CD4-positive, alpha-beta T cell treated with Interleukin-2 at 100 ng/mL for 4 hours (primary cell): ENCODE measurements at places on chromosomes 6 and 20.

GRCh38 chr6:30321692-30322388 is 4.9 kb upstream of the TRIM39 start:
- no peak for DNase-seq

GRCh38 chr20:25204550-25205276 is 9.2 kb downstream of the ENTPD6 start:
- DNase-seq: no peak

DNA sequence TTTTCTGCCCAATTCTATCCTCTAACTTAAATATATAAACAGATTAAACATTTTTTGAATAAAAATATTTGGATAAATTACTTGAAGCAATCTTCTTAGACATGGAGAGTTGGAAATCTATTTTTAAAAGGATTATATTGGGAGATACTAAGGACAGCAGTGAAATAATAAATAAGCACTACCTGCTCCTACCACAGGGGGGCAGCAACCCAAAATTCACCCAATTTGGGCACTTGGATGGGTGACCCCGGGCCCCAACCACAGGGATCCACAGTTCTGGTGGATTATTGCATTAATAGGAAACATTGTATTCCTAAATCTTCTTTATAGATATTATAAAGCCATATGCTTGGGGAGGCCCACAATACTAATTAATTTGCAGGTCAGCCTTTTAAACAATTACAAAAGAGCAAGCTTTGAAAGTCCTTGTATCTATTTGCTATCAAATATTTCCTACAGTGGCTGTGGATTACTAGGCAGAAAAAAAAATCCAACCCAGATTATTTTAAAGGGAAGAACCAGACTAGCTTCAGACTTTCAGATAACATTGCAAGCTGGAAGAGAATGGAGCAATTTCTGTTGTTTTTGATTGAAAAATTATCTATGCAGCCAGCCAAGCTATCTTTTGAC is 66.4 kb upstream of the PDE10A start:
- DNase-seq: peak; percentile 18

GRCh38 chr6:6074190-6074589 is 67.5 kb upstream of the NRN1 start:
- DNase-seq: no peak

DNA sequence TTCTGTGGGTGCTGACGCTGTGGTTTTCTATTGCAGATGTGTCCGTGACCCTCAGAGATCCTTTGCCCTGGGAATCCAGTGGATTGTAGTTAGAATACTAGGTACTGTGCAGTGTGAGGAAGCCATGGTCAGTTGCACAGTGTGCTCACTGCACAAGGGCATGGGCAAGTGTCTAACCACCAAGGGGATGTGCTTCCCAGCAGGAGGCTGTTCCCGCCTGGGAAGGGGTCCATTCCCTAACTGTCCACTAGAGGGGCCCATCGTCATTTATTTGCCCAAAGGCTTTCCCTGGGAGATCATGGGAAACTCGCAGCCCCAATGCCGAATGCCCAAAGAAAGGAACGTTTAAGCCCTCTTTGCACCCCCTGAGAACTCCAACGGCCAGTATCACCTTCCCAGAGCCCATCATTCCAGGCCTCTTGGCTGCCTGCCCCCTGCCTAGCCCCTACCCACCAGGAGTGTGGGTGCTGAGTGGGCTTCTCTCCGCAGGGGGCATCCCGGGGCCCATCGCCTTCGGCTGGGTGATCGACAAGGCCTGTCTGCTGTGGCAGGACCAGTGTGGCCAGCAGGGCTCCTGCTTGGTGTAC is 26.2 kb downstream of the SLCO4A1 start:
- peak; percentile 56 for DNase-seq

GRCh38 chr6:43093436-43094289 is 17.5 kb downstream of the PTK7 start:
- no peak for DNase-seq

GRCh38 chr20:51831866-51832265 is 29.5 kb upstream of the SALL4 start:
- DNase-seq: no peak

DNA sequence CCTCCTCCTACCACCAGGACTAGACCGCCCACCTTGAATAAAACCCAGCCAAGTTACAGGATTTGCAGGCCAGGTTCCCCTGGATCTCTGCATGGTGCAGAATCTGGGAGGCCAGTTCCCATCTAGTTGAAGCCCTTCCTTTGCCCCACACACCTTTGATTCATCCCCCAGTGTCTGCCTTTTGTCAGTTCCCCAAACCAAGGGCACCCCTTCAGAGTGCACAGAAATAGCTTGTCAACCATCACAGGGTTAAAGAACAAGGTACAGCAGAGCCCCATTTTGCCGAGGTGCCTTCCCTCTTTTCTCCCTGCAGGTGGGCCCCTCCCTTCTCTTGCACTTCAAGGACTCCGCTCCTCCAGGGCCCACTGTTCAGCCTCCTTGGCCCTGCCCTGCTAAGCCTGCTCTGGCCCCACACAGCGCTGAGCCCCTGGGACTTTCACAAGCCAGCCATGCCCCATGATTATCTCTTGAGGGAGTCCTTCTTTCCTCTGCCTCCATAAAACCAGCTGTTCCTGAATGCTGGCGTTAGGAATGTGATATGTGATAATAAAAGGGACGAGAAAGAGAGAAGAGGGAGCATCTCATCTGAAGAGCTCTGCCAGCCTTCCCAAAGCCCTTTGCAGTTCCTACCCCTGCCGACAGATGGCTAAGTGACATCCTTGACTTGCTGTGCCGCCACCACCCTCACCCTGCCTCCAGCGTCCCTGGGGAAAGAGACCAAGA is 280.3 kb downstream of the CDC5L start:
- DNase-seq: peak; percentile 30

- DNase-seq: no peak
Measured at GRCh38 chr6:56087421-56087820, 160.0 kb downstream of the COL21A1 start.

- no peak for DNase-seq
Measured at GRCh38 chr6:110938171-110938570, 20.3 kb upstream of the GTF3C6 start.

DNA sequence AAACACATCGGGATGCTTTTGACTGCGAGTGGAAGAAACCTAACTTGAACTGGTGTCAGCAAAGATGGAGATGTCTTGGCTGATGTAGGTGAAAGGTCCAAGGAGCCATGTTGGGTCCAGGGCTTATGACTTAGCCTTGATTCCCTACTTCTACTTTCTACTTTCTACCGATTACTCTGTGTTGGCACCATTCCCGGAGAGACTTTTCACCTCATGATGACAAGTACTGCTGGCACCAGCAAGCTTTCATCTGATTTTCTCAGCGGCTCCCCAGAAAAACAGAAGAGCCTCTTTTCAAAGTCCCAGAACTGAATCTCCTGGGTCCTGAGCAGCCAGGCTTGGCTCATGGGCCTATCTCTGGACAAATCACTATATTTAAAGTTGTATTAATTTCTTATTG is 4.9 kb upstream of the EDN3 start:
- no peak for DNase-seq

GRCh38 chr6:17497535-17498095 is 102.5 kb upstream of the FAM8A1 start:
- no peak for DNase-seq

DNA sequence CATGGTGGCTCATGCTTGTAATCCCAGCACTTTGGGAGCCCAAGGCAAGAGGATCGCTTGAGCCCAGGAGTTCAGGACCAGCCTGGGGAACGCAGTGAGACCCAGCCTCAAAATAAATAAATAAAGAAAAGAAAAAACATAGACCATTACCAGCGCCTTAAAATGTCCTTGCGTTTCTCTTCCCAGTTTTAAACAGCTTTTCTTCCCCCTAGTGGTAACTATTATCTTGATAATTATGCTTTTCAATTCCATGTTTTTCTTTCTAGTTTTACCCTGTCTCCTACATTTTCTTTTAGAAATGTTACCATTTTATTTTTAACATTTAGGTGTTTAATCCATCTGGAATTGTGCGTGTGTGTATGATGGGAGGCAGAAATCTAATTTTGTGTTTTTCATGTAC is 24.4 kb downstream of the DNAH8 start:
- no peak for DNase-seq

DNA sequence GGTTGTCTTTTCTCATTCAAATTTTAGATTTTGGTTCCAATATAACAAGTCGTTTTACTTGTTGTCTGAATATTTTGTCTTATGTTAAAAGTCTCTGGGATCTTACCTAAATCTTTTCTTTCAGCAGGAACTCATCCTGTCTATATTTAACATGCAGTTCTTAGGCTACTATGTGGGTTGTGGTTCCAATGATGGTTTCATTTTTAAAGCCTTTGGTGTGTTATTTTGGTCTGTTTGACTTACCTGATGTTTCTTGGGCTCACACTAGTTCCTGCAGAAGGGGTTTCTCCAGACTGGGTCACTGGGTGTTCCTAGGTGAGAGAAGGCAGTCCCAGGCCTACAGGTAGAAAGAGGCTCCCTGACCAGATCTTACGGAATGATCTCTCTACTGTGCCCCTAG is 17.4 kb downstream of the PRL start:
- DNase-seq: no peak

DNA sequence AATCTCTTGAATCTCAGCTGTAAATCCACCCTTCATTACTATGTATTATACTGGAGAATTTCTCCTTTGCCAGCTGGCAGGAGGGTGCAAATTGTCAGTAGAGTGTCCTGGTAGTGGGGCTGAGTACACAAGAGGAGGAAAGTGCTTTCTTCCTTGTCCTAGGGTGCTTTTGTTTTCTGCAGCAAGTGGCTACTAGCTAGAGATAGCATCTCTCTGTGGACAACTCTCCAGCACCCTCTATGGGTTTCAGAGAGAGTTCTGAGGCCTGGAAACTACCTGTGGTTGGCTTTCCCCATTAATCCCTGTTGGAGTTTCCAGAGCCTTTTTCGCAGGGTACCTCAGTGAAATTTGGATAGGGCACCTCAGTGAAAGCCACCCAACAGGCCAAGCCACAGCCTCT is 422.5 kb upstream of the RGS17 start:
- DNase-seq: no peak

- peak; percentile 91 for DNase-seq
Measured at GRCh38 chr20:47501482-47502270, at the start of gene NCOA3. Gene NCOA3, plus strand, starts transcription at chr20:47501887. Its CDS starts 120,361 bp downstream, at chr20:47622248.

DNA sequence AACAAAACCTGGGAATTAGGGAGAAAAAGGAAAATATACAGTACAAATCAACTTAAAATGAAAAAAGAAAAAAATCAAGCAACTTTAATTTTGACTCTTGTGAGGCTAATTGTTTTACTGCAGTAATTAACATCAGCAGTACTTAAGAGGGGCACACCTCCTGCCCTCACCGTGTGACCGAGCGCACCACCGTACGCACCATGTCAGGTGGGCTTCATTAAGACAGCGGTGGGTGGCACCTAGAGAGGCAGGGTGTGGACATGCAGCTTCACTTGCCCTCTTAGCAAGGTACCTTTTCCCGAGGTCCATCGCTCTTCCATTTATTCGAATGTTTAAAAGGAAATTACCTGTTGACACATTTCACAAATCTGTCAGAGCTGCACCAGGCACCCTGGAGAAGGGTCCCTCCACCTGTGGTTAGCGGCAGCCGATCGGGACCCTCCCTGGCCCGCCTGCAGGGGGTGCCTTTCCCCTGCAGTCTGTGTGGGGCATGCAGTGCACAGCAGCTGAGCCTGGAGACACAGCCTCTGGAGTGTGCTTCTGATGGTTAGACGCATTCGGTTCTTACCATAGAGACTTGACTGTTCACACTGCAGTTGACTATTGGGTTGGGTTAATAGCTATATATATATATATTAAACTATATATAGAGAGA is 184.1 kb downstream of the TMEM242 start:
- DNase-seq: no peak

DNA sequence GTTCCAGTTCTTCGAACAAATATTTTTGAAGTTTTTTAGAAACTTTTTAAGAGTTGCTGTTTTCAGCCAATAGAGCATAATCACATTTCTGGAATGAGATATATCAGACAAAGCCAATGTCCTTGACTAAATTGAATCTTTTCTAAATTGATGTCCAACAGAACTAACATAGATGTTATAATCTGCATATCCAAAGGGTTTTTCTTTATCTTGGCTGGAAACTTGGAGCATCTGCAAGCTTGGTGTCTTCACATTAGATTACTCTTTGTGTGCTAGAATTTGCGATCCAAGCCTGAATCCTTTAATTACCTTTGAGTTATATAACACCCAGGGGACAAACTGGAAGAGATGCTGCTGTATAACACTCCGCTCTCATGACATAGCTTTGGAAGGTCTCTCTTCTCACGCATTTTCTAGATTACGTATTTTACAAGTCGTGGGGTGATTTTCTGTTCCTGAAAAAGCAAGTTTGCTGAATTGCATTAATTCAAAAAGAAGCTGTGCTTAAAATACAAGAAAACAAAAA is 64.4 kb upstream of the FUCA2 start:
- no peak for DNase-seq

- DNase-seq: no peak
Measured at GRCh38 chr6:117666881-117667280, 8.4 kb upstream of the NUS1 start.

GRCh38 chr20:44579313-44580081 is 2.9 kb upstream of the PKIG start:
- no peak for DNase-seq

DNA sequence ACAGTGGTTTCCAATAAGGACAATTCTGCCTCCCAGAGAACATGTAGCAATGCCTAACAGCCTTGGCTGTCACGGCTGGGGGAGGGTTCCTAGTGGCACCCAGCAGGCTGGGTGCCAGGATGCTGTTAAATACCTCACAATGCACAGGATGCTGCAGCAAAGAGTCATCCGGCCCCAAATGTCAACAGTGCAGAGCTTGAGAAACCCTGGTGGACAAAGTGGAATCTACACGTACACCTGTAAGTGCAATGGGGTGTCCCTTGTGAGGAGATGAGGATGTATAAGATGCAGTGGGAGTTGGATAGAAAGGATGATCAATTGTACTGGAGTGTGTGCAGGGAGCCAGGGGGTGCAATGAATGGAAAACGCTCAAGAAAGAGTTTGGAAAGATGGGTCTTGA is 142.4 kb downstream of the FNDC1 start:
- no peak for DNase-seq

DNA sequence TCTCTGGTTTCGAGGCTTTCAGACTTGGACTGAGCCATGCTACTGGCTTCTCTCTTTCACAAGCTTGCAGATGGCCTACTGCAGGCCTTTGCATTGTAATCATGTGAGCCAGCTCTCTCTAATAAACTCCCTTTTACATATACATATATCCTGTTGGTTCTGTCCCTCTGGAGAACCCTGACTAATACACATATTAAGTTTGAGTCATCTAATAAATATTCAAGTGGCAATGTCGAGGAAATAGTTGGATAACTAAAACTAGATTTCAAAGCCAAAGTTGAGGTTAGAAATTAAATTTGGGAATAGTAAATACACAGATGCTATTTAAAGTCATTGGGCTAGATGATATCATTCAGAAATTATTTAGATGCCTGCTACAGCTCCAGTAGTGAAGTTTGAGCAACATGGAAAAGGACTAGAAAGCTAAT is 1343.4 kb downstream of the GRIK2 start:
- no peak for DNase-seq

DNA sequence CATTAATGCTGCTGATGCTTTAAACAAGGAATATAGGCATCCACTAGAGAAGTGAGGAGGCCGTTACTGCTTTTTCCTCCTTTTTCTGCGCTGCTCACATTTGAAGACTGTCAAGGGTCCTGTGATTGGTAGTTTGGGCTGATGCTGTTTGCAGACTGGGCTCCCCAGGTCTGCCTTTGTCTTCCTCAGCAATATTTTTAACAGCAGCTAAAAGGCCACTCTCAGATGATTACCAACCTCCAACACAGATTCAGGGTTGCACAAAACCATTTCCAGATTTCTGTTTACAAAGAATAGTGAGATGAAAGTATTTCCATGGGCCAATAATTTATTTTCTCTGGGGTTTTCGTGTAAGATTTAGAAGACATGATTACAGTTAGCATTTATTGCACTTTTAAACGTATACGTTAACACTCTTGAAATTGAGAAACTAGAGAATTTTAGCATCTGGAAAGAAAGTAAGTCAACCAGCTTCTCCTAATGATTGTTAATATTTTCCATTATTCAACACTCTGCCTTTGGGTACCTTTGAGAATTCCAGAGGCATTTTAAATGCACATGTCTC is 475.3 kb upstream of the SOX4 start:
- no peak for DNase-seq
